ENCODE measurements at places on chromosomes 2 and 18. TPM values are rescaled to one million over a fixed set of nuclear protein-coding genes. Genes with fewer than 3 reads are reported as not detected.

ANKRD62 gene
- not detected for total RNA-seq

HTR2B gene
- total RNA-seq = not detected

- no peaks in the 10 kb centered on the region for H3K36me3 ChIP-seq
- H3K27ac ChIP-seq = peak overlapping the region; percentile 26
- peak; percentile 96 for DNase-seq
- peaks cover 12% of the 10 kb centered on the region for H3K27me3 ChIP-seq
Observed at GRCh38 chr18:44733069-44733753, 52.5 kb downstream of the SETBP1 start.

GRCh38 chr2:98258906-98259305, 87.3 kb upstream of the CNGA3 start:
- H3K36me3 ChIP-seq = no peaks in the 10 kb centered on the region
- H3K27me3 ChIP-seq = no peaks in the 10 kb centered on the region
- H3K27ac ChIP-seq = no peak overlapping the region
- no peak for DNase-seq
- H3K4me1 ChIP-seq = no peaks in the 10 kb centered on the region
- no peak overlapping the region for H3K4me3 ChIP-seq

DNA sequence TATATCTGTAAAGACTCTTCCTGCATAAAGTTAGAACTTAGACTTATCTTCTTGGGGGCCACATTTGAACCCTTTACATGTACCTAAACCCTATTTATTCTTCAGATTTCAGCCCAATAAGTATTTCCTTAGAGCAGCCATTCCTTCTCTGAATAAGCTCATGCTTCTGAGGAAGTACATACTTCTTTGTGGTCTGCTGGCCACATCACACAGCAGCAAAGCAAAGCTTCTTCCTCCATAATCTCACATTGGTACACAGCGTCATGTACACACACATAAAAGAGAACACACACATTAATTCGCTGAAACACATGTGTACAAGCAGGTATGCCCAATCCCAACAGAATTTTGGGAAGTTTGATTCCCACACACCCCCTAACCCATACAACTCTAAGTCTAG, 331.0 kb downstream of the CDH2 start:
- peak; percentile 58 for DNase-seq
- H3K36me3 ChIP-seq = no peaks in the 10 kb centered on the region
- peaks cover 20% of the 10 kb centered on the region for H3K4me1 ChIP-seq
- H3K27me3 ChIP-seq = no peaks in the 10 kb centered on the region
- no peak overlapping the region for H3K4me3 ChIP-seq
- no peak overlapping the region for H3K27ac ChIP-seq
